ENCODE measurements at places on chromosomes 12 and 14.

DNA sequence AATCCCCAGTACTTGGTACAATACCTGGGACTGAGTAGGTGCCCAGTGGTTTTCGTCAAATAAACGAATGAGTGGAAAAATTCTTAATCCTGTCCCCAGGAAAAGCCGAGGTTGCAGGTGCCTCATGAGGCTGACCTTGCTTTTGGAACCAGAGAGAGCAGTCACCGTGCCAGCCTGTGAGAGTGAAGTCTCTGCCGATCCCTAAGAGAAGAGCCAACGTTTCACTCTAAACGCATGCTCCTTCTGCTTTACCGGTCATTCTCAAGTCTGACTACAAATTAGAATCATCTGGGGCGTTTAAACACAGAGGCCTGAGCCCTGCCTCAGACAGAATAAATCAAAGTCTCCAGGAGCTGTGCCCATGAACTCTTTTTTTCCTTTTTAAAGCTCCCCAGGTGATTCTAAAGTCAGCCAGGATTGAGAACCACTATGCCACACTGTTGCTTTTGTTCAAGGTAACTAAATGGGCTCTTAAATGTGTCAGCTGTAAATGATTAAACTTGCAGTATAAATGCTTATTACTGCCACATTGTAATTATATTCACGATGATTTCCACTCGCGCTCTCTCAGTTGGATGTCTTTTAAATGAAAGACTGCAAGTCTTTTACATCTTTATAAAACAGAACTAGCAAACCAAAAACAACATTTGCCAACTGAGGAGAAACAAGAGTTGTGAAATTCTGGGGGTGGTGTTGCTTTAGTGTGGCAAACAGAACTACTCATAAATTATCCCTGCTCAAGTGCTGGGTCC is 26.9 kb downstream of the TCP11L2 start:
- DNase-seq, result no peak

GRCh38 chr12:57604992-57605810 is 577 bp downstream of the DTX3 start:
- peak; percentile 55 for DNase-seq

- no peak for DNase-seq
Measured at GRCh38 chr14:71646518-71646917, 285.7 kb upstream of the RGS6 start.

DNA sequence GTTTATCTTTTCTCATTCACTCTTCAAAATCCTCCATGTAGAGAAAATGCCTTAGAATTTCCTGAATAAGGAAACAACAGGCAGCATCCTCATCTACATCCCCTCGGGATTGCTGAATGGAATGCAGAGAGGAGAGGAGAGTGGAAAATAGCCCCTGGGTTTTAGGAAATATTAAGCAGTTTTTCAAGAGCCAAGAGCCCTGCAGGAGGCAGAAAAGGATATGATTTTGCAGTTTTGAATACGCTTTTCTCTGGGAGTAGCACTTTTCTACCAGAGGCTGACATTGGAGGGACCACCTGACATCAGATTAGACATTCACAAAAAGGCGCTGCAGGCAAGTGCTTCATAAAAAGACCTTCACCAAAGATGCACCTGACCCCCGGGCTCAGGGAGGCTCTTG is 362.2 kb upstream of the SFSWAP start:
- no peak for DNase-seq

- DNase-seq, result no peak
Measured at GRCh38 chr14:103118663-103119404, 4.4 kb upstream of the TNFAIP2 start.
